Activated CD4-positive, CD25-positive, alpha-beta regulatory T cell (primary cell): ENCODE measurements at places on chromosomes 3 and 15.

GRCh38 chr15:29126821-29127461 is 142.7 kb downstream of the NSMCE3 start:
- DNase-seq: no peak

GRCh38 chr3:194376241-194376560 is 6.7 kb upstream of the LRRC15 start:
- no peak for DNase-seq

DNA sequence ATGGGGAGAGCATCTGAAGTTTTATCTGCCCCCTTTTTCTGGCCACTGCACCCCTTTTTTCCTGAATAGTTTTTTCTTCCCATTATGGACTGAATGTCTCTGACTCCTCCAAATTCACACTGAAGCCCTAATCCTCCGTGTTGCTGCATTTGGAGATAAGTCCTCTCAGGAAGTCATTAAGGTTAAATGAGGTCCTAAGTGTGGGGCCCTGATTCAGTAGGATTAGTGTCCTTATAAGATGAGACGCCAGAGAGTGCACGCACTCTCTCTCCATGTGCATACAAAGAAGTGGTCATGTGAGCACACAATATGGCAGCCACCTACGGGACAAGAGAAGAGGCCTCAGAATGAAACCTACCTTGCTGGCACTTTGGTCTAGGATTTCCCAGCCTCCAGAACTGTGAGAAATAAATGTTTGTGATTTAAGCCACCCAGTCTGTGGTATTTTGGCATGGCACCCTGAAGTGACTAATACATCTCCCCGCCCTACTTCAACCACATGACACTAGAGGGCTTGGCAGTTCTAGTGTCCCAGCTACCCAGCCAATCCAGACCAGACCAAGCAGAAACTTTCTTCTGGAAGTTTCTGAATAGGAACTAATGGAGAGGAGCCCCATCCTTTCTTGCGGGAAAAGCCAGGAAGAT is 191.3 kb downstream of the PDE8A start:
- DNase-seq: no peak

DNA sequence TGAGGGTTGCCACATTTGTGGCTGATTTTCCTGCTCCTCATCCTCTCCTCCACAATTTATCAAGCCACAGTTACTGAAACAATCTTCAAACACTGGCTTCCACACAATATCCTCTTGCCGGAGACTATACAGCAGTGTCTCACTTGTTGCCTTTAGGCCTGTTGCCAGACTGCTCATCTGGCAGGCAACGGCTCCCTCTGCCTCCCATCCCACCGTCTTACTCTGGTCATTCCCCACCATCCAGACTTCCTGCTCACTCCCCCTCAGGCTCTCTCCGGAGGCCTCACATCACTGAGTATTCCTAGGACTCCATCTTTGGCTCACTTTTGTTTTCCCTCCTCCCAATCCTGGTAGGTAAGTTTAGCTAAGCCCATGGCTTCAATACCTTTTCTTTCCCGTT is 301.9 kb downstream of the IL20RB start:
- DNase-seq: no peak

DNA sequence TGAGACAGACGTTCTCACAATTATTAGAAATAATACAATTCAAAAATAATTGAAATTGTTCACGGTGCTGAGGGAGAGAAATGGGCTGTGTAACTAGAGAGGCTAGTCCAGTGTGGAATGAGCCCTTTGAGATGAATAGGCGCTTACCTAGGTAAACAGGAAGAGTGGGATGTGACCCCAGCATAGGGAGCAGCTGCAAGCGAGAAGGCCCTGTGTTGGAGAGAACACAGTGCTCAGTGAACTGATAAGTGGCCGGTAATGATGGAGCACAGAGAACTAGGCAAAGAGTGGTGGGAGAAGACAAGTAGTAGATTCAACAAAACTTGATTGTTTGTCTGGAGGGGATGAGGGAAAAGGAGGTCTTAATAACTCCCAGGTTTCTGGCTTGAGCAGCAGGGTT is 103.9 kb downstream of the HCN4 start:
- DNase-seq: no peak

GRCh38 chr15:32029409-32029861 is 880 bp upstream of the CHRNA7 start:
- DNase-seq: no peak

- DNase-seq: peak; percentile 41
Measured at GRCh38 chr15:90660195-90660998, 56.7 kb upstream of the BLM start.

- DNase-seq: no peak
Measured at GRCh38 chr3:51680196-51680595, 9.1 kb downstream of the TEX264 start.

GRCh38 chr15:85554852-85555521 is 174.6 kb downstream of the AKAP13 start:
- no peak for DNase-seq

DNA sequence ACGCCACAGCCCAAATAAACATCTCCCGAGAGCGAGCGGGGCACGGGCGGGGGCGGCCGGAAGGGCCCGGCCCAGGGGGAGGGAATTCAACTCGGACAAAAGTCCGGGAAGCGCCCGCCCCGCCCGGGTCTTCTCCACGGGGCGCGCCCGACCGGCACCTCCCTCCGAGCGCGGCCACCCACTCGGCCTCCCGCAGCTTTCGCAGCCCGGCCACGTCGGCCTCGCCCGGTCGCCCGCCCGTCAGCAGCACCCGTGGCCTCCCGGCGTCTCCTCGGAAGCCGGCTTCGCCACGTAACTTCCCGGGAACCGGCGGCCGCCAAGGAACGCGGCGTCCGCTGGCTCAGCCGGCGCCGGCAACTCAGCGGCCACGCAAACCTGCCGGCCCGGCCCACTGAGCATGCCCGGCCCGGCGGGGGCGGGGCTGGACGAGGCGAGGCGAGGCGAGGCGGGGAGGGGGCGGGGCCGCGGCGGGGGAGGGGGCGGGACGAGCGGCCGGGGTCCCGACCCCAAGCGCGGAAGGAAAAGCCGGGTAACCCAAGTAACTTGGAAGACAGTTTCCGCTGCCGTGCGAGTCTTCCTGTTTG is at the start of gene TJP1:
TJP1 (minus strand) TSS at position 369 of the 584 bp plus-strand sequence. CDS start 440 bp downstream, outside the sequence.
- no peak for DNase-seq

GRCh38 chr15:41028853-41029252 is 75.6 kb downstream of the CHAC1 start:
- DNase-seq: no peak

GRCh38 chr3:133461291-133461690 is 61.4 kb downstream of the BFSP2 start:
- no peak for DNase-seq

DNA sequence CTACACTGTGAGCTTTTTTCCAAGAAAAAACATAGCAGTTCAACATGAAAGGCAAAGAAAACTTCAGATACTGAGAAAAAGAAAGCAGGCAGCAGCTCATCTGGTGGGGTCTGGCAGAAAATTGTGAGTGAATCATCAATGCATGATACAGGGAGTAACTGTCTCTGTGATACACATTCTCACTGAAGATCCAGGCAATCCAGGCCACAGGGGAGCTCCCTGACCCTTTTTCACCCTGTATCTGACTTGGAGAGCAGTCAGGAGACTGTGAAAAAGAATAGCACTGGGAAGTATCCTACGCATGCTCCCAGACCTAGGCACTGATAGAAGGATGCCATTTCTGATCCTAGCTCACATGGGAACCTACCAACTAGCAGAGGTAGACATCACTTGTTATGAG is 269.8 kb downstream of the MBNL1 start:
- no peak for DNase-seq

DNA sequence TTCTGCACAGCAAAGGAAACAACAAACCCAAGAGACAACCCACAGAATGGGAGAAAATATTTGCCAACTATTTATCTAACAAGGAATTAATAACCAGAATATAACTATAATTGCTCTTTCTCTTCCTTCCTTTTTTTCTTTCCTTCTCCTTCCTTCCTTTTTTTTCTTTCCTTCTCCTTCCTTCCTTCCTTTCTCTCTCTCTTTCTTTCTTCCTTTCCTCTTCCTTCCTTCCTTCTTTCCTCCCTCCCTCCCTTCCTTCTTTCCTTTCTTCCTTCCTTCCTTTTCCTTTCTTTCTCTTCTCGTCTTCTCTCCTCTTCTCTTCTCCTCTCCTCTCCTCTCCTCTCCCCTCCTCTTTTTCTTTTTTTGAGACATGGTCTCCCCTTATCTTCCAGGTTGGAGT is 345.4 kb upstream of the ARRDC4 start:
- DNase-seq: no peak

- DNase-seq: no peak
Measured at GRCh38 chr3:24846286-24846860, 351.7 kb upstream of the THRB start.

DNA sequence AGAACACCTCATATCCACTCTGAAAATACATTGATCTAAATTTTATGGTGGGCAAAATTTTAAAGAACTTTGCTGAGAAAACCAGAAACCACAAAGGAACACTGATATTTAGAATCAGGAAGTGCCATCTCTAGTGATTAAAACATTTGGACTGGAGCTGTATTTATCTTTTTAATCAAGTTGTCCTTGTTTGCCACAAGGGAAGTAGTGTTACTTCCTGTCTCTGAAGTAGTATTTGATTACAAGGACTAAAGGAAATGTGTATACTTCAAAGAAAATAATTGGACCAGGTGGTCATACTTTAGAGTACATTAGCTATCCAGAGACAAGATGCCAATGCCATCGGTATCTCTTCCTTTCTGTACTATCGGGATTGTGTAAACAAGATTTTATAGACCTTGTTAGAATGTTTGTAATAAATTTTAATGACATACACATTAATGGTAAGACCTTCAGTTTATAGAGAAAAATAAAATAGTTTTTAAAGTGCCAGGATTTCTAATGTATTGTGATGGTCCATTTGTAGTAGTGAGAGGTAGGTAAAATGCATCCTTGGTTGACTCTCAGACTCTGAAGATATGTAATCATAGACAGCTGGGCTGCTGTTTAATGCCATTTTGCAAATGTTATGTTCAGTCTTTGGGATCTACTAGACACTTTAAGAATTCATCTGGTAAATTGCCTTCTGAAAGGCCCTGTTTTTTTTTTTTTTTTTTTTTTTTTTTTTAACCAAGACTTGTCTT is 131.9 kb downstream of the B3GALNT1 start:
- DNase-seq: no peak
